8988T (cell line): ENCODE measurements at places on chromosomes 11 and 22.
A peak's percentile ranks its signal among the peaks of the same experiment; 100 is the strongest.

DNA sequence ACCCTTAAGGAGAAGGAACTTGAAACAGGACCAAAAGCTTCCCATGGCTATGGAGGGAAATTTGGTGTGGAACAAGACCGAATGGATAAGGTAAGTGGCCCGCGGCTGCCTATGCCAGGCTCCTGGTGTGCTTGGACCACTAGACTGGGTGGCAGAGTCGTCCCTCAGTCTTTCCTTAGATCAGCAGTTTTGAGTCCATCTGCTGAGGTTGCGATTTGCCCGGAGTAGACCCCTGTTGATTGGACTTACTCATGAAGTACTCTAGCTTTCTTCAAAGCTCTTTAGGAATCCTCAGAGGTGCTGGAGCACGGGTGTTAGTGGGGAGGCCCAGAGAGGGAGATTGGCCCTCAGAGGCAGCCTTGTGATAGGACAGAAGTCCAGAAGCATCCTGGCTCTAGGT is 11.5 kb downstream of the CTTN start:
- no peak for DNase-seq

- DNase-seq = no peak
Measured at GRCh38 chr11:48020092-48020755, 39.9 kb downstream of the PTPRJ start.

DNA sequence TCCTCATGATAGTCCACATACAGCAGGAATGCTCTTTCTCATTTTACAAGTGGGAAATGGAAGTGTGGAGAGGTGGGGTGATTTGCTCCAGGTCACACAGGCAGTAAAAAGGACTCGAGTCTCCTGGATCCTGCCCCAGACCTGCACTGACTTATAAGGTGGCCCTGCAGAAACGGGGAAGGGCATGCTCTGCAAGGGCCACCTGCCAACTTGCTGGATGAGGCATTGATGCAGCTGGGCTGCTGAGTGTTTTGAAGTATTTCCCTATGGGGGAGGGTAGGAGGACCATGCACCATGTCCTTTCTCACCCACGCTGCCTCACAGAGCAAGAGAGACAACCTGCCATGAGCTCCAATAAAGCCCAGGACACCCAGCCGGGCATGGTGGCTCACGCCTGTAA is 36.9 kb downstream of the OR6Q1 start:
- DNase-seq = no peak

DNA sequence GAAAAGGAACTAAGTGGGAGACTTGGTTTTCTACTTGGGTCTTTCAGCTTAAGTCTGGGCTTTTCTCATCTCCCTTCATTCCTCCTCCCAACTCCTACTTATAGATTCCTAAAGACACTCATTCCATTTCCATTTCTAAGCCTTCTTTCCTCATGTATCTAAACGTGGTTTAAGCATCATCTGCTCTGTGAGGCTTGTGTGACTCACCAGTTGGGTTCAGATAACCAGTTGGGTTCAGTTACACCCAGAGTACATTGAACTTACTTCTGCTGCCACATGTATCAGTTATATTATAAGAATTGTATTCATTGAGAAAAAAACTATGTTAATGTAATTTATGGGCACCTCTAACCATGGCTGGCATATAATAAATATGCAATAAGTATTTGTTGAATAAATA is 831.2 kb upstream of the CCDC90B start:
- no peak for DNase-seq

- no peak for DNase-seq
Measured at GRCh38 chr11:116044941-116045340, 540.7 kb upstream of the CADM1 start.

DNA sequence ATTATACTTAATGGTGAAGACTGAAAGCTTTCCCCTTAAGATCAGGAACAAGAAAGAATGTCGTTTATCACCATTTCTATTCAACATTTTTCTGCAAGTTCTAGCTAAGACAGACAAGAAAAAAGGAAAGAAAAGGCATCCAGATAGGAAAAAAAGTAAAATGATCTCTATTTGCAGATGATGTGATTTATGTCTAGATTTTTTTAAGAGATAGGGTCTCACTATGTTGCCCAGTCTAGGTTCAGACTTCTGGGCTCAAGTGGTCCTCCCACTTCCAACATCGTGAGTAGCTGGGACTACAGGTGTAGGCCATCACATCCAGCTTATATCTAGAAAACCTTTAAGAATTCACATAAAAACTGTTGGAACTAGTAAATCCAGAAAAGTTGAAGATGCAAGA is 51.4 kb upstream of the ADORA2A start:
- no peak for DNase-seq

DNA sequence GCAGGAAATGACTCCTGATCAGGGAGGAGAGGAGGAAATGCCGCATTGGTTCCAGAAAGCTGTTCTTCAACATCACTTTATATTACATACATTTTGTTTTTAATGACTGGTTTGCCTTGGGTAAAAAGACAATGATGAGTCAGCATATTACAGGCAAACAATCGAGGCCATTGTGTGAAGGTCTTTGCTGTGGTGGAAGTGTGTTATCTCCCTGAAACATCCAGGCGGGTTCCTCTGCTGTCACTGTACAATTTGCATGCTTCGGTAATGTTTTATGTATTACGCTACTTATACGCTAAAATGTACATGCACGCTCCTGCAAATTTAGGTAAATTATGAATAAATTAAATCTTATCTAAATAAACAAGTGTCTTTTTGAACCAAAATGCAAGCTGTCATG is 161.1 kb downstream of the KIRREL3 start:
- no peak for DNase-seq

DNA sequence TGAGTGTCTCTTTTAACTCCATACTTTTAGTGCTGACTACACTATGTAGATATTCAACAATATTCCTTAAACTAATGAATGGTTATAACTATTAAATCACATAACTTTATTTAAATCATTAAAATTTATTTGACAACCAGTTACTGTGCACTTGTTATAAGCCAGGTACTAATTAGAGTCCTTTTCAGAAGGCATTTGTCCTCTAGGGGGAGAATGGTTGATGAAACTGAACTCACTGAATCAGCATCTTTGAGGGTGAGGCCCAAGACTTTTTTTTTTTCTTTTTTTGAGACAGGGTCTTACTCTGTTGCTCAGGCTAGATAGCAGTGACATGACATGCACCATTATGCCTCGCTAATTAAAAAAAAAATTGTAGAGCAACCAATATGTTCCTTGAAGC is 515.6 kb upstream of the CCDC90B start:
- no peak for DNase-seq

DNA sequence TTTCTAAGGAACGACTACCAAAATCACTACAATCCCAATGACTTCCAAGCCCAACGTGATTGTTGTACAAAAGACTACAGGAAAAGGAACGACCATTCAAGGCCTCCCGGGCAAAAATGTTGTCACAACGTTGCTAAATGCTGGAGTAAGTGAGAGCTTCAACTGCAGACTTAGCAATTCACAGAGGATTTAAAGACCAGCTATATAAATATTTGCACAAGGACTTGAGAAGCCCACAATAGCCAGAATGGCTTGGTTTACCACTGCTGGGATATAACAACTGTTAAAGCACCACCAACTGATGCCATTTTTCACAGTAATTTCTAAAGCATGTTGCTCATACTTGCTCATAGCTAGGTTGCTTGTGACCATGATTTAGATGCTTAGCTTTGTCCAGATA is 78.3 kb downstream of the EMSY start:
- DNase-seq = no peak

DNA sequence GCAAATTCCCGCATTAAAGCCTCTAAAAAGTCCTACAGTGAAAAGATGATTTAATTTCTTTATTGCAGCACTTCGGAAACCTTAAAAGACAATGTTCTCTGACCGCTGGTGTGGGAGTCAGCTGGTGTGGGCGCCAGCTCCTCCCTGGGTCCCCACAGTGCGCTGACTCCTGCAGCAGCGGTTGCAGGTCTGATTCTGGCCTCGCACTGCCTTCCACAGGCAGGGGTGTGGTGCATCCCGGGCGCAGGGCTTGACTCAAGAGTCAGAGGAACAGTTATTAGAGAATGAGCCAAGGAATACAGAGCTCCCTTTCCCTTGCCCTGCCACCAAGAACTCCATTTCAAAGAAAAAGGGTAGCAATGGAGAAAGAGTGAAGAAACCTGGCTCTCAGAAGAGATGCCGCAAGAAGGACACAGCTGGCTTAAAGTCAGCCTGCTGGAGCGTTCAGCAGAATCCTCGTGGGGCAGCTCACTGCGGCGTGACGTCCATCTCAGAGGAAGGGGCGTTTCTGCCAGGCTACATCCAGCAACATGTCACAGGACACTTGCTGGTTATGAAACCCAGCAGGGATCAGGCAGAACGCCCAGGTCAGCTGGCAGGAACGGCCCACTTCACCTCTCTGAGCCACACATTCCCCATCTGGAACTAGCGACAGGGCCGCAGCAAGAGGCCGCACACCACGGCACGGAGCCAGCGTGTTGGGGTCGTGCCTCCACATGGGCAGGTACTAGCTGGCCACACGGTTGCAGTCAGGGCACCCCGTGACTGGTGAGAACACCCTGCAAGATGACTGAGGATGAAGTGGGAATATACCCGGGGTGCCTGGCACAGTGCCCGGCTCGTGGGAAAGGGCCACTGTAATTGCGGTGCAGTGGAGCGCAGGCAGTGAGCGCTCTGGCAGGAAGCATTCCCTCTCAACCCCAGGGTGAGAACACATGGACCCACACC is 18.1 kb upstream of the EFCAB6 start:
- DNase-seq = no peak

DNA sequence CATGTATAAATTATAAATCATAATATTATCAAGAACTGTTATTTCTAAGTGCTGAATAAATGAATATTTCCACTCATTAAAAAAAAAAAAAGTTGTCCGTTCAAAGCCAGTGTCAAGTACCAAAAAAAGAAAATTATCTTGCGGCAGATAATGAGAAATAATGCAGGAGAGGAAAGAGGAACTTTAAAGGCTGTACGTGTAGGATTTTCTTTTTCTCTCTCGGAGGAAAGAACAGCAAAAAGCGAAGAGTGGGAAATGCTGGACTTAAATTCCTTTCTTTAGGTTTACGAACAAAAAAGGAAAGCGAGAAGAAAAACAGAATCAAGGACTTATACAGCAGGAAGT is 999 bp upstream of the CCDC83 start:
- no peak for DNase-seq

DNA sequence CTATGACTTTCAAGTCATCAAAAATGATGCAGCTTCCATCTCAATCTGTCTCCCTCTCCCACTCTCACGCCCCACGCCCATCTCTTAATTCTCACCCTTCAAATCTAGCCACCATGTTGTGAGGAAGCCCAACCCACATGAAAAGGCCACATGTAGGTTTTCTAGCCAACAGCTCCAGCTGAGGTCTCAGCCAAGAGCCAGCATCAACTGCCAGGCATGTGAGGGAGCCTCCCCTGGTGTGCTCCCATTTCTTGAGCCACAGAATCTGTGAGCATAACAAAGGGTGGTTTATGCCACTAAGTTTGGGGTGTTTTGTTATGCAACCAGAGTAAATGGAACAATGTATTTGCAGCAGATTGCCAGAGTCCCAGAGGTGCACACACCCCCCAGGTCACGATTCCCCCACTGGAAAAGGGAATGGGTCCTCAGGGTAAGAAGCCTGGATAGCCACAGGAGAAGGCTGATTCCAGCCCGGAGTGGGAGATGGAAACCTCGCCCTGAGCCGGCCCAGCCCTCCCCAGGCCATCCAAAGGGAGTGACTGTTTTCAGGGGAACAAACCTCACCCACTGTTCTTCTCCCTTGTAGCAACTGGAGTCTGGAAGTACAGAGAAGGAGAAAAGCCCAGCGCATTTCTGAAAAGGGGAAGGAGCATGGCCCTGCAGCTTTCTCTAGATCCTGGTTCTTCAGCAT is 20.0 kb upstream of the LINC01488 start:
- no peak for DNase-seq

GRCh38 chr11:12150831-12151382 is 40.5 kb downstream of the MICAL2 start:
- DNase-seq = no peak

- DNase-seq = no peak
Measured at GRCh38 chr11:15911377-15912044, 444.8 kb downstream of the SOX6 start.

DNA sequence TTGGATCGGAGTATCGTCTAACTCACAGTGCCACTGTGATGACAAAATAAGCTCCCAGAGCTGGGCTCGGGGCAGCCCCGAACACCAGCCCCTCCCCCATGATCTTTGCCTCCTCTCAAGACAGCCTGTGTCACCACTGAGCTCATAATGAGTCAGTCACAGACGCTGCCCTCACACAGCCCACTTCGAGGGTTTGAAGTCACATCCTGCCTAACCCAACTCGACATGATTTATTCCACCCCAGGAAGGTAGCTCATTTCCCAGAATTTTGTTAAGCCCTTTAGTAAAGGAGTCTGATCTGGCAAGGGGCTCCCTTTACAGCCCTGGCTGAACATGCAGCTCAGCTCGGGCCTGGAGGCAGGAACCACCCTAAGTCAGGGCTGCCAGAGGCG is 22.8 kb downstream of the MYH9 start:
- peak; percentile 55 for DNase-seq

- no peak for DNase-seq
Measured at GRCh38 chr11:134741453-134742223, 329.6 kb upstream of the B3GAT1 start.
